Bronchial smooth muscle cell (primary cell): ENCODE measurements at places on chromosomes 7 and 10. TPM values are rescaled to one million over a fixed set of nuclear protein-coding genes. Genes with fewer than 3 reads are reported as not detected.

ZNF239 gene
- total RNA-seq = 4.3 and 5.8 TPM in 2 replicates

POLR2J2 gene
- 1.7 and 3.5 TPM in 2 replicates for total RNA-seq

CALCR gene
- not detected in 2 replicates for total RNA-seq

ITIH5 gene
- 0.16 and 0.17 TPM in 2 replicates for total RNA-seq

SORCS1 gene
- not detected in 2 replicates for total RNA-seq

BEND7 gene
- 0.63 and 0.69 TPM in 2 replicates for total RNA-seq

LIPK gene
- not detected in 2 replicates for total RNA-seq

SPDYE16 gene
- under 0.01 and 0.26 TPM in 2 replicates for total RNA-seq

DCLRE1C gene
- total RNA-seq = 4.7 and 11.8 TPM in 2 replicates

SFXN2 gene
- 2.2 and 4.3 TPM in 2 replicates for total RNA-seq

GOLGA7B gene
- not detected in 2 replicates for total RNA-seq

FAM200A gene
- total RNA-seq = 8.0 and 8.4 TPM in 2 replicates

MRC1 gene
- total RNA-seq = not detected in 2 replicates

PTF1A gene
- total RNA-seq = not detected in 2 replicates

SKIDA1 gene
- 0.47 and 0.60 TPM in 2 replicates for total RNA-seq

ZNF804B gene
- total RNA-seq = not detected in 2 replicates

ADAM12 gene
- 9.1 and 11.5 TPM in 2 replicates for total RNA-seq

TCAF1 gene
- total RNA-seq = 36.8 and 45.7 TPM in 2 replicates

C7orf57 gene
- total RNA-seq = not detected in 2 replicates

OR2A12 gene
- total RNA-seq = not detected in 2 replicates

CYP2E1 gene
- 0.47 and 0.52 TPM in 2 replicates for total RNA-seq

H2BK1 gene
- not detected in 2 replicates for total RNA-seq

HYAL4 gene
- total RNA-seq = not detected in 2 replicates

SRI gene
- 82.4 and 110 TPM in 2 replicates for total RNA-seq
